ENCODE measurements at places on chromosomes 3 and 15.

GRCh38 chr15:67024314-67024997 is 40.9 kb upstream of the SMAD3 start:
- DNase-seq = no peak

DNA sequence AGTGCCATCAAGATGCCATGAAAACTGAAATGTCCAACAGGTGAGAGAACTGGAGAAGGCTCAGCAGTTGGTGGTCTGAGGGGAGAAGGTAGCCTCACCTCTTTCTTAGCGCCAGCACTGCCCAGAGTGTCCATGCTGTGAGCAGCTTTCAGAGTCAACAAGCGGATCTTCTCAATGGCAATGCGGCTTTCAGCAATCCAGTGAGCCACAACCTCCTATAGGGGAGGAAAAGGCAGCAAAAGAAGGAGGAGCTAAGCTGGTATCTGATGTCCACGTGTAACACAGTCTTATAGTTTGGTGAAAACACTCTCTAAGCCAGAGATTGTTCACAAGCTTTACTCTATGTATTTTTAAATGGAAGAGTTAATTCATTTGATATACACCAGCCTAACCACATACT is 36.1 kb upstream of the ACKR4 start:
- no peak for DNase-seq

DNA sequence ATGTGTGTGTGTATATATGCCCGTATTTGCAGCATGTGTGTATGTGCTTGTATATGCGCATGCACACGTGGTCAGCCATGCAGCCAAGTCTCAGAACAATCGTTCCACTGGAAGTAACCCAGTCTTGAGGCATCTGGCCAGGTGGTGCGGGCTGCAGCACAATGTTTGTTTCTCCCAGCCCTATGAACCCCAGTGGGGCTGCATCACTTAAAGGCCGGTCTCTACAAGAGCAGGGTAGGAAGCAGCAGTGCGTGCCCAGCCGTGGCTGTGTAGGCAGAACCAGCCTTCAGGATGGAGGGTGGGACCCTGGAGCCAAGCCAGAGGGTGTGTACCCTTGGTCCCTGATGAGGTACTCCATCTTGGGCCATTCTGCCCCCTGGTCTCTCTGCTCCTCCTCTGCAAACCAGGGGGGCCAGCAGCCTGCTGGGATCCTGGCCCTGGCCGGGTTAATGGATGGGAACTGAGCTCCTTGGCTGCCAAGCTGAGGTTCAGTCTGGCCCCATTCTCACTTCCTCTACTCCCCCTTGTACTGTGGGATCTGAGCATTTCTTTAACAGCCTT is 11.8 kb downstream of the KLF13 start:
- no peak for DNase-seq

GRCh38 chr3:186461141-186461540 is 83.0 kb downstream of the CRYGS start:
- DNase-seq = no peak

- no peak for DNase-seq
Measured at GRCh38 chr3:99873269-99874102, 55.8 kb downstream of the CMSS1 start.

- no peak for DNase-seq
Measured at GRCh38 chr3:129614927-129615363, 8.5 kb upstream of the PLXND1 start.

- DNase-seq = no peak
Measured at GRCh38 chr3:12229896-12230295, 59.0 kb upstream of the PPARG start.

- no peak for DNase-seq
Measured at GRCh38 chr3:120983841-120984240, 75.8 kb downstream of the STXBP5L start.

- no peak for DNase-seq
Measured at GRCh38 chr3:114011059-114011797, 45.1 kb downstream of the CCDC191 start.

DNA sequence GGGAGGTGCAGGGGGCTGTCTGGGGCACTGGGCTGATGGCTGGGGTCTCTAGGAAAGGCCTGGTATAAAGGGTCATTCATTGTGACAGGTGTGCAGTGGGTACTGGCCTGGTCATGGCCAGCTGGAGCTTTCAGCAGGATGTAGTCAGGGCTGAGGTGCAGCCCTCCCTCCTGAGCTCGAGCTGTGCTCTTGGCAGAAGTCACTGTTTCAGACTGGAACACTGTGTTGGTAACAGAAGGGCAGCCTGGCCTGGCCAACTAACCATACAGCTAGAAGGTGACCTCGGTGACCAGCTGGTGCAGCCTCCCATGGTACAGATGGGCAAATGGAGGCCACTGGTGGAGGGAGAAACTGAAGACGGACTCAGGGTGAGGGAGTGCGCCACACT is 34.4 kb upstream of the LCTL start:
- no peak for DNase-seq

- DNase-seq = no peak
Measured at GRCh38 chr3:179181021-179181472, 32.9 kb downstream of the PIK3CA start.

- DNase-seq = no peak
Measured at GRCh38 chr3:119340014-119340413, 45.8 kb downstream of the ARHGAP31 start.

- DNase-seq = no peak
Measured at GRCh38 chr3:33149342-33149741, 35.5 kb downstream of the CRTAP start.

DNA sequence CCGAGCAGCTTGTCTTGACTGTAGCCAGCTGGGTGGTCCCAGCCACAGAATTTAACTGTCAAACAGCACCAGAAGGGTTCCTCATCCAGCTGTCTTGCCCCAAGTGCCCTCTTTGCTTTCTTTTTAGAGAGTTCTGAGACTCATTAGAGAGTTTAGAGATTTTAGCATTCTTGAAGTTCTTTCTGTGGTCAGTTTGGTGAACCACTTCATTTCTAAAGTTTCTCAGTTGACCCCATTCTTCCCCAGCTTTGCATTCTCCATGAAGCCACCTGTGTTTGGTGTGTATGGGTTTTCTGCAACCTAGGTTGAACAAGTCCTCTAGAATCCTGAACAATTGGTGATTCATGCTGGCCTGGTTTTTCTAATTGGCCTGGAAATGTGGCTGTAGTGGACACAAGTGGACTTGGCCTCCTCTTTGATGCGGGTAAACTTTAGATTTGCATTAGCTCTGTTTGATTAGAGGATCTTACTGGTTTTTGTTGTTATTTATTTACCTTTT is 33.7 kb downstream of the FLNB start:
- DNase-seq = no peak

DNA sequence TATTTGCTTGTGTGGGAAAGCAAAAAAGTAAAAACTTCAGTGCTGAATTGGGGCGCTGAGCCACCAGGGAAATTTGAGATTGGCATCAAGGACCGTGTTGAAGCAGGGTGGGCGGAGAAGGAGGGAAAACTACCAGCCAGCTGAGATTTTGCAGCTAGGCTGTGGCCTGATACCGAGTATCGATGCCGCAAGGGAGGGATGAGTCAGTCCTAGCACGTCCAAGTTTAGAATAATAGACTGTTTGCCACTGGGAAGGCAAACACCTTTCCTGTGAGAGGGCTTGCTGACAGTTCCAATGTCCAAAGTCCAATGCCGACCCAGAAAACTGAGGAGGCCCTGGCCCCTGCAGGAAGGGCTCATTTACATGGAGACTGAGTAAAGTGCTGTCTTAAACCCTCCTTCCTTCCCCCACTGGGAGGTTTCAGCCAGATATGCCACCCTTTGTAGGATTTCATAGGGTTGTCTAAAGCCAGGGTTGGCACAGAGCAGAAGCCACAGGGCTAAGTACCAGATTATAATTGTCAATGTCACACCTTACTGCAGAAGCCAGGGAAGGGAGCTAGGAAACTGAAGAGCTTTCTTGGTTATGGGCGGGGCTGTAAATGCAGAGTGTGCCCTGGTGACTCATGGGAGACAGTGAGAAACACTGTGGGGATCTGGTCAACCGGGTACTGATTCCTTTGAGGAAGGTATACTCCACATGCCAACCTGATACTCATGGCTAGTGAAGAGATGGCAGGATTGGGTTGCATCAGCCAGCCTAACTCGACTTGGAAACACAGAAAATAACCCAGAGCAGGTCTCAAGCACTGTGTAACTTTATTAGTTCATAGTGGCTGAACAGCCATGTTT is 28.4 kb upstream of the PIK3CB start:
- DNase-seq = no peak

DNA sequence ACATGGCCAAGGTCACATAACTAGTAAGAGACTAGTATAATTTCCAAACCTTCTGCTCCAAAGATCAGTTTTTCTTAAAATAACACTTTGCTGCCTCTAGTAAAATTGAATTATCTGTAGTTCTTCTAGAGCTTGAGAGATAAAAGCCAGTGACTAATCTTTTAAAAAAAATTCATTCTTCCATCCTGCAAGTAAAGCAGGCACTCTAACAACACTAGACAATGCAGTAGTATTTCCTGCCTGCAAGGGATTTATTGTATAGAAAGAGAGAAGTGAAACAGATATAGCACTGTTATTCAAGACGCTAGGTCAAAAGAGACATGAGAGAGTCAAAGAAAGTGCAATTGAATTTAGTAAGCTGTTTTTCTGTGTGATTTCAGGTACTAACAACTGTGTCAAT is 159.5 kb upstream of the TBC1D5 start:
- DNase-seq = no peak

- DNase-seq = no peak
Measured at GRCh38 chr15:77732514-77733335, 100.0 kb upstream of the LINGO1 start.

DNA sequence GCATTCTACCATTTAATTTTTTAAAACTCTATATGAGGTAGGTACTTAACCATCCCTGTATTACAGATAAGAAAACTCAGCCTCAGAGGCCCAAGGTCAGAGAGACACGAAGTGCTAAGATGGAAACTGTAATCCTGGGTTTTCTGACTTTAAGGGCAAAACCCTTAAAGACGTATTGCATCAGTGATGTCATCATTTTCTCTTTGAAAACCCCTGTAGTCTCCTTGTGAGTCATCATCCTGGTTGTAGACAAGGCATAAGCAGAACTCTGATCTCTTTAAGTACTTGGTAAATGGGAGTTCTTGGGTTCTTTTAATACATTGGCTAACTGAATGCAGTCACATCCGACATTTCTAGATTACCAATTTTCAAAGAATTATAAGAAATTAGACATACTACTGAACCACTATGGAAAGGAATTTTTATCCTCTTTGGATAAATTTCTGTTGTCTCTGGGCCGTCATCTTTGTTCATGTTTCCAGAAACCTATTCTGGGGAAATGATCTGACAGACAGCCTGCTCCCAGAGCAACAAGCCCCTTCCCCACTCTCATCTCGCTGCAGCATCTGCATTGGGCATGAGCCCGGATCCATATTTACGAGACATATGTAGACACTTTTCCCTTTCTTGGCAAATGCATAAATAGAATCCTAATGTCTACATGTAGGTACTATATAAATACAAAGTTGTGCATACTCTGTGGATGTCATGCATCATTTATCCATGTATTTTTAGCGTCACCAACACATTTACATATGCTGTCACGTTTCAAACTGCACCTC is 48.7 kb upstream of the MDFIC2 start:
- DNase-seq = no peak

- no peak for DNase-seq
Measured at GRCh38 chr3:46979958-46980497, 562 bp downstream of the NBEAL2 start.

DNA sequence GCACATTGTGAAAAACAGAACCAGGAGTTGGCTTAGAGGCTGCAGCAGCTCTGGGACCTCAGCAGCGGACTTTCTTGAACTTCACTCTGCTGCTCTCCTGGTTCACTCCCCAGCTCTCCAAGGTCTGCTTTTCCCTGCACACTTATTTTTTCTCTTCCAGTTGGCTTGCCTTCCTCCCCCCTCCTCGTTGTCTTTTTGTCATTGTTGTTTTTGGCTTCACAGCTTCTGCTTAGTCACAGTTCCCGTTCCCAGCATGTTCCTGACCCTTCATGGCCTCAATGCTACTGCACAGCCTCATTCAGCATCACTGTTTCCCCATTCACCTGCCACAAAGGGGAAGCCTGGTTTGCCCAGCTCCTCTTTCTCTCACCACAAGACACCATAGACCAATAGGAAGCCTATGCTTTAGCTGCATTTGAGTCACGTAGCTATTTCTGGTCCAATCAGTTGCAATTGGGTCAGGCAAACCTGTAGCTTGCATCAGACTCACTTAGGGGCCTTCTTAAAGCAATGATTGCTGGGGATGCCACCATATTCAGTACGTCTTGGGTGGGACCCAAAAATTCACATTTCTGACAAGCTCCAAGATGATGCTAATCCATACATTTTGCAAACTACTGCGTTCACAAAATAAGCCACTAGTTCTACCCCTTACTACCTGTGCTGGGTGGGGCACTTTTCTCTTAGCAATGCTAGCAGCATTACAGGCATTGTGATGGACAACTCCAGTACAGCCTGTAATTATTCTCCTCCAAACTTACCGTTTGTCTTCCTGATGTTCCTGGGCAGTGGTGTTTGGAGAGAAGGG is 7.8 kb upstream of the SUMF1 start:
- DNase-seq = no peak

- DNase-seq = no peak
Measured at GRCh38 chr15:53323191-53323590, 436.3 kb downstream of the WDR72 start.

GRCh38 chr3:64405211-64405835 is 180.1 kb upstream of the PRICKLE2 start:
- no peak for DNase-seq

DNA sequence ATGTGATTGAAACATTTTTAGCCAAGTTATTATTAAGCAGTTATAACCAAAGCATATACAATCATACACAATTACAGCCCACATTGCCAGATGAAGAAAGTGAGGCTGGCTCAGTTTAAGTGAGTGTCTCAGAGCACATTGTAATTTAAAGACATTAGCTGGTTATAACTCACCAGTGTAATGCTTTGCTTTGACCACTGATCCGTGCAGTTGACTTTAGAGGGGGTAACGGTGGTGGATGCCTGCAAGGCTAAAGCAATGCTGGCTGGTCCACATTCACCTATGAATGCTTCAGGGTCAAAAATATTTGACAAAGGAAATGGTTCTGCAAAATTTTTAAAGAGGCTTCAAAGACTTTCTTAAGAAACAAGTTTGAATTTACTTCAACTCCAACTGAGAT is 1.2 kb downstream of the C3orf85 start:
- no peak for DNase-seq

DNA sequence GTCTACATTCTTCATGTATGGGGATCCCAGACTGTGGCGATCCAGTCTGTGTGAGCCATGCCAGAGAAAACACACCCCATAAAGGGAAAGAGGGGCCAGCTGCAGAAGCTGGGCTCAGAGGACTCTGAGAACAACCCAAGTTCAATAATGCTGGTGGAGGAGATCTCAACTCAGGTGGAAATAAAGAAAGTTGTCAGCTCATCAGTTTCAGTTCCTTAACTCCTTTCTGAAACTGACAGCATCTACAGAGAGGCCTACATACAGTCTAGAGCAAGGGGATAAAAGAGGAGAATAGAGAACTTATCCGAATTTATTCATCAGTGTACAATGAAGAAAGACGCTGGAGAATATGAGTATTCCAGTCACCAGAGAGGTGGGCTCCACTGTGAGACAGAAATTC is 77.0 kb downstream of the NTRK3 start:
- no peak for DNase-seq

- DNase-seq = no peak
Measured at GRCh38 chr3:98003306-98003969, 31.2 kb upstream of the RIOX2 start.
